ENCODE measurements at places on chromosomes 16 and 17.

GRCh38 chr16:82059983-82060421 is 24.9 kb downstream of the HSD17B2 start:
- DNase-seq, result no peak

DNA sequence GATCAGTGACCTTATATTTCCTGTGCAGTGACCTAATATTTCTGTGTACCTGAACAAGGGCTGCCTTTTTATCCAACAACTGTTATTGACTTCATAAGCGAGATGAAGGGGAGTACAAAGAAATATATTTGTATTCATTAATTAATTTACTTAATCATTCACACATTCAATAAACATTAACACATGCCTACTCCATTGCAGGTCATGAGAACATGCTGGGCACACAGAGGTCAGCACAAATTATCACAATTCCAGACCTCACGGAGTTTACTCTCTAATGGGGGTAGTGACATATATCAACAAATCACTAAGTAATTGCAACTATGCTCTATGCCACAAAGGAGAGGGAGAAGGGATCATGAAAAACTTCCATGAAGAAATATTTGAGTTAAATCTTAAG is 614.6 kb downstream of the TOX3 start:
- DNase-seq, result no peak

DNA sequence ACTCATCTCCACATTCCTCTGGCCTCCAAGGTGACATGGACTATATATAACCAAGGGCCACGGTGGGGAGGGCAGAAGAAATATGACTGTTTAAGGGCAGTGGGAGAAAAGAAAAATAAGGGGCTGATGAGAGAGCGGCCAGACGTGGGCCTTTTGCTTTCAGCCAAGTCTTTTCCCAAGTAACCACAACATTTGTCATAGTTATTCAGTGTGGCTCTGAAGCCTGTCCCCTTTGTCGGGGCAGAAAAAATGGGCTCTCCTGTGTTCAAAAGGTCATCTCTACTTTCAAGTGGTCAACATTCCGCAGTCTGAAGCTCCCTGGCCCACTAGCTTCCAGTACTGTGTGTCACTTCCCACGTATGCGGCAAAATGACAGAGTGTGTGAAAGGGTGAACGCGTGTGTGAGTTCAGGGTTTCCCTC is 245.4 kb downstream of the NTN1 start:
- no peak for DNase-seq

GRCh38 chr17:60325730-60326524 is 66.0 kb downstream of the USP32 start:
- DNase-seq, result no peak

DNA sequence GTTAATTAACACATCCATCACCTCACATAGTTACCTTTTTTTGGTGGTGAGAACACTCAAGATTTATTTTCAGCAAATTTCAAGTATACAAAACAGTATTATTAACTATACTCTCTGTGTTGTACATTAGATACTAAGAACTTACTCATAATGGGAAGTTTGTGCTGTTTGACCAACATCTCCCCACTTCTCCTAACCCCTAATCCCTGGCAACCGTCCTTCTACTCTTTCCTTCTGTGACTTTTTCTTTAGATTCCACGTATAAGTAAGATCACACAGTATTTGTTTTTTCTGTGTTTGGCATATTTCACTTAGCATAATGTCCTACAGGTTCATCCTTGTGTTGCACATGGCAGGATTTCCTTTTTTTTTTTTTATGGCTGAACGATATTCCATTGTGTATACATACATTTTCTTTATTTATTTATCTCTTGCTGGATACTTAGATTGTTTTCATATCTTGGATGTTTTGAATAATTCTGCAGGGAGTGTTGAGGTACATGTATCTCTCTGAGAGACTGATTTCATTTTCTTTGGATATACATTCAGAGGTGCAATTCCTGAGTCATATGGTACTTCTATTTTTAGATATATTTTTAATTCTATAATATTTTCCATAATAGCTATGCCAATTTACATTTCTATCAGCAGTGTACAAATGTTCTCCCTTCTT is 19.0 kb downstream of the PPM1D start:
- DNase-seq, result no peak

Data from mesendoderm (in vitro differentiated cells).